Parietal lobe (tissue), 2 donors: ENCODE measurements at places on chromosomes 12 and 14. TPM values are rescaled to one million over a fixed set of nuclear protein-coding genes. Genes with fewer than 3 reads are reported as not detected.

The KRT5 gene
- not detected for total RNA-seq

The CEBPE gene
- total RNA-seq = not detected

The ITGA7 gene
- total RNA-seq = 11.6 TPM

The CCDC196 gene
- total RNA-seq = not detected

The KRT71 gene
- total RNA-seq = not detected

The CLEC6A gene
- not detected for total RNA-seq

The RNASE1 gene
- 7.8 TPM for total RNA-seq

The TAS2R9 gene
- total RNA-seq = 2.8 TPM

The KRT83 gene
- total RNA-seq = not detected

The MORN3 gene
- total RNA-seq = 3.8 TPM
